ENCODE measurements at places on chromosomes 12 and 14. TPM values are rescaled to one million over a fixed set of nuclear protein-coding genes. Genes with fewer than 3 reads are reported as not detected.

The B4GALNT1 gene
- 4.0 TPM for total RNA-seq

The RNASE11 gene
- total RNA-seq: not detected

The KERA gene
- not detected for total RNA-seq

The HELB gene
- total RNA-seq: 4.6 TPM

The GALNT8 gene
- under 0.01 TPM for total RNA-seq

The KLRC2 gene
- total RNA-seq: not detected

The LRRC10 gene
- total RNA-seq: not detected

The GPRC5A gene
- 15.6 TPM for total RNA-seq

The CLEC1B gene
- total RNA-seq: not detected

The TDRD9 gene
- 2.2 TPM for total RNA-seq

The LUM gene
- 186 TPM for total RNA-seq

The DCN gene
- total RNA-seq: 87.0 TPM

The TMTC2 gene
- 11.9 TPM for total RNA-seq

The JPH4 gene
- not detected for total RNA-seq

The SUPT16H gene
- total RNA-seq: 129 TPM

The SDS gene
- total RNA-seq: not detected

The ALDH1L2 gene
- total RNA-seq: 62.8 TPM

The PTGES3 gene
- total RNA-seq: 104 TPM

The MIP gene
- total RNA-seq: not detected

The TAS2R43 gene
- 5.3 TPM for total RNA-seq

The TAS2R9 gene
- total RNA-seq: not detected

The ALX1 gene
- 3.8 TPM for total RNA-seq

The BORCS5 gene
- 19.8 TPM for total RNA-seq

The PIWIL1 gene
- not detected for total RNA-seq

The IGF1 gene
- 0.25 TPM for total RNA-seq

The ASCL1 gene
- total RNA-seq: not detected
